ENCODE measurements at places on chromosomes 6 and 20. TPM values are rescaled to one million over a fixed set of nuclear protein-coding genes. Genes with fewer than 3 reads are reported as not detected.
A peak's percentile ranks its signal among the peaks of the same experiment; 100 is the strongest.

- DNase-seq = no peak
These were observed 139.6 kb downstream of the AIG1 start for GRCh38 chr6:143200167-143200770.

DNA sequence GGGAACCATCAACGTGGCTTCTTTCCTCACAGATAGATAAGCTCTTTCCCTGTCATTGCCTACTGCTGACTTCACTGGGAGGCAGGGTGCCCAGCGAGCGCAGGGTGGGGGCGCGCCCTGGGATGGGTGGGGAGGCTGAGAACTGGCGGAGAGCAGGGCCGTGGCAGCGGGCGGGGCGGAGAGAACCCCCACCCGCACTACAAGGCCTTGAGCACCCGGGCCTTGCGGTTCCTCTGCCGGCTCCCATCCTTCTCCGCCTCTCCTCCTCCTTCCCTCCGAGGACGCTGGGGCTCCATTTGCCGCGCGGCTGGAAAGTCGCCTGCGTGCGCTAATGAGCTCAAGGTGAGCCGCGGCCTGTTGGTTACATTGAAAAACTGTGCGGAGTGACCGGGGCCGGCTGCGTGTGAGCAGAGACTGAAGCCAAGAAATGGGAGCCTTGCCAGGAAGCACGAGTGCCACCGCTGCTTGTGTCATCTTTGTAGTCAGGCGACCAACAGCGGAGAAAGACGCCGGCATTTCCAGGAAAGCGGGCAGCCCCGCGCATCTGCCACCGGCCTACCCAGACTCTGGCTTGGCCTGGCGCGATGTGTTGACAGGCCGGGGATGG is 963.5 kb upstream of the SLC35B3 start:
- no peak for DNase-seq

- DNase-seq = no peak
These were observed 14.1 kb upstream of the HCK start for GRCh38 chr20:32037929-32038328.

The RGS17 gene
- 0.07 TPM for total RNA-seq

The OR2J3 gene
- total RNA-seq = not detected

DNA sequence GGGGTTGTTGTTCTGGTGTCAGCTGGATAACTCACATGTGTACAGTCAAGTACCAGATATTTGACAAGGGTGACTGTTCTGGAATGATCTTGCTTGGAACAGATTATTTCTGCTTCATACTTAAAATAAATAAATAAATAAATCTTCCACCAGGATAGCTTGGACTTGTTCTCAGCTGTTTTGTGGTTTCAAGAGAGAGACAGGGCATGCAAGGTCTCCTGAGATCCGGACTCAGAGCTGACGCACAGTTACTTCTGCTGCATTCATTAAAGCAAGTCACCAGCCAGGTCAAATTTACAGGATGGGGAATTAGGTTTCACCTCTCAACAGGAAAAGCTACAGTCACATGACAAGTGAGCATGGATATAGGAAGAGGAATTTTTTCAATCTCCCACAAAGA is 285.0 kb upstream of the SPTLC3 start:
- DNase-seq = no peak

The PPP1R3G gene
- 7.7 TPM for total RNA-seq

DNA sequence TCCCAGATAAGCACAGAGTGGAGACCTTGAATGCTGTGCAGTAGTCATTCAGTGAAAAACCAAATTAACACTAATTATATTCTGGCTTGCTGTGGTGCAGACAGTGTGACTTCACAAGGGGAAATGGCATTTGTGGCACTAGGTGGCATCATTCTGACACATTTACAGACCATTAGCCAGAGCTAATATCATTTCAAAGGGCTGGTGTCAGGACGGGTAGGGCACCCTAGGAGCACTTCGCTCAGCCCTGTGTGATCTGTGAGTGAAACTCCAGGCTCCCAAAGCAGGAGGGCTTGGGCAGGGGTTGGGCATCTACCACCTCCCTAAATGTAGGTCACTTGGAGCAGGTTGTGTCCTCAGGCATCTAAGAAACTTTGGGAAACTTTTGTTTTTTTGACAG is 555.8 kb downstream of the PKHD1 start:
- DNase-seq = no peak

DNA sequence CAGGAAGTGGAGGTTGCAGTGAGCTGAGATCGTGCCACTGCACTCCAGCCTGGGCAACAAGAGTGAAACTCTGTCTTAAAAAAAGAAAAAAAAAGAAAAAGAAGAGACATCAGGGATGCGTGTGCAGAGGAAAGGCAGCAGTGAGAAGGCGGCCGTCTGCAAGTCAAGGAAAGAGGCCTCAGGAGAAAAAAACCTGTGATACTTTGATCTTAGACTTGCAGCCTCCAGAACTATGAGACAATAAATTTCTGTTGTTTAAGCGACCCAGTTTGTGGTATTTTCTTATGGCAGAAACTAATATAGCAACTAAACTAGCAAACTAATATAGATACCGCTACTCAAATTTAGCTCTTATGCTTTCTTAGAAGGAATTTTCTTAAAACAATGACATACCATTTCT is 36.1 kb downstream of the FGD2 start:
- no peak for DNase-seq

- no peak for DNase-seq
These were observed 244.6 kb upstream of the ECI2 start for GRCh38 chr6:4379958-4380357.

DNA sequence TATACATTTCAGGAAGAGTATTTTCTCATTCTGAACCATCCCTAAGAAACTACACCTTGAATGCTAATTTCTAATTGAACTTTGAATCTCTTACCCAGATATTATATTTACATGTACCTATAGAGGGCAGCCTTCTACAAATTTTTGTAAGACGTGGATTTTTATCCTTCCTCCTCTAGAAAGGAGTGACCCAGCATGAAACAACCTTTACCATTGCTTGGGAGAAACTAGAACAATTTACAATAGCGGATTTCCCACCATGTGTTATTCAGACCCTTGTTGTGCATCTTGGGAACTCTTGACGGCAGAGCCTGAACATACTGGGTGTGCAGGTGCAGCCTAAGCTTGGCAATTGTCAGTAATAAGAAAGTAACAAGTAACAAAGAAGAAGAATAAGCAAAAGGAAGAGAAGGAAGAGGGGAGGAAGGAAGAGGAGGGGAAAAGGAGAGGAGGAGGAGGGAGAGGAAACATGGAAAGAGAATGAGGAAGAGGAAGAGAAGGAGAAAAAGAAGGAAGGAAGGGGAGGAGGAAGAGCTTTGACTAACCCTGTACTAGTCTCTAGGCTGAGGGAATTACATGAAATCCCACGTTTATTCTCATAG is 10.8 kb upstream of the TAAR1 start:
- DNase-seq = no peak

GRCh38 chr6:168708526-168708925 is 267.5 kb downstream of the SMOC2 start:
- DNase-seq = no peak

DNA sequence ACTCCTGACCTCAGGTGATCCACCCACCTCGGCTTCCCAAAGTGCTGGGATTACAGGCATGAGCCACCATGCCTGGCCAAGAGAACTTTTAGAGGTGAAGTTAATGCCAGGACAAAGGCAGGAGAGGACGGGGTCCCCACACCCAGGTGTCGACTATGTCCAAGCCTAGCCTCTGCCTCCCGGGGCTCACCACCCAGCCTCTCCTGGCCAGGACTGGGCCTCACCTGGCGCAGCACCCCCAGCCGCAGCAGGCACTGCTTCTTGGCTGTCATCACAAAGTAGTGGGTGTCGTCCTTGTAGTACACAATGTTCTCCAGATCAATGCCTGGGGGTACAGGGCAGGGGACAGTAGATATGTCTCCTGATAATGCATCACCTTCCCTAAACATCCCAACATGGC is 4.2 kb downstream of the MICAL1 start:
- no peak for DNase-seq

The TBXT gene
- total RNA-seq = not detected

The BNIP5 gene
- total RNA-seq = not detected

DNA sequence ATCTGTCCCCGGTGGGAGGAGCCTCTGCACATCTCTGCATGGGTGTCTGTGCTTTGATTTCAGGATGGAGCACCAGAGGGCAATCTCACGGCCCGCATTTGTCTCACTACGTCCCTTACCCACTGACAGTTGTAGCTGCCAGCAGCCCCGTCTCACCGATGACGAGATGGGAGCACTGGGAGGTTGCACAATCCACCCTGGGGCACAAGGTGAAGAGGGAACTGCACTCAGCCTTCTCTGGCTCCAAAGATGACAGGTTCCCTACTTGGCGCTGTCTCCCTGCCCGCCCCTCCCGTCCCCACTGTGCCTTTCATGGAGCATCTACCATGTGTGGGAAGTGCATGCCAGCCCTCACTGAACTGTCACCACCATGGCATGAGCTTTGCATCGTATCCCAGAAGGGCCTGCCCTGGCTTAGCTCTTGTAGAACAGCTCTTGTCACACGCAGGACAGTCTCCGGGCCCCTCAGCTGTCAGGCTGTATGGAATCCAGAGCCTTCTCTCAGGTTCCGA is 99.9 kb upstream of the PMEPA1 start:
- peak; percentile 63 for DNase-seq

DNA sequence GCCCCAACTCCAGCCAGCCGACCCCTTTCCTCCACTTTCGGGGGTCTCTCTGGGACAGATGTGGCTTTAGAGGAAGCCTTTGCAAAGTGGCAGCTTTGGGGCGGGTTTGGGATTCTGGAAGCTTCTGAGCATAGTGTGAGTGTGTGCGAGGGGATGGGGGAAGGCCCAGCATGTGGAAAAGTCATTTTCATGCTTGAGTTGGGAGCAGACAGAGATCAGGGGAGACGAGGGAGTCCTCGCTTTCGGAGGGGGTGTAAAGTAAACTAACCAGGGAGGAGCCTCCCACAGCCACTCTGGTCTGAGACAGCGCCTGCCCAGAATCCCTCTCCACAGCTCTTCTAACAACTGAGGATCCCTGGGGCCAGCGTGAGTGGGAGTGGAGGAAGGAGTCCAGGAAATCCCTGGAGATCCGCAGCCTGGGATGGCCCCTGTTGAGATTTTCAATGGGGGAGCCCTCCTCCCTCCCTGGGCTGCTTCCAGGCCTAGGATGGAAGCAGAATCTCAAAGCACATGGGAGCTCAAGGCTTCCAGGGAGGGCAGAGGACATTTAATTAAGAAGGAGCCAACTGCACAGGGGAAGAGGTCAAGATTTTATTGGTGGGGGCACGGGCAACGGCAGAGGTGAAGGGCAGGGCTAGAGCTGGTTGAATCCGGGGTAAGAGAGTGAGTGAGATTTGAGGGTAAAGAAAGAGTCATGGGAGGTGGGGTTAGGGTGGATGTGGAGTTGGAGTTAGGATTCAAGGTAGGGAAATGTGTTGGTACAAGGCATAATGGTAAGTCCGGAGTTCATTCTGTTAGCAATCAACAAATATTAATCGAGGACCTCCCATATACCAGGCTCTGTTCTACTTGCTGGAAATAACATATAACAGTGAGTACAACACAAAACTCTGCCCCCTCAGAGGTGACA is 102.3 kb upstream of the FOXP4 start:
- no peak for DNase-seq
